ENCODE measurements at places on chromosomes 1 and 21.

DNA sequence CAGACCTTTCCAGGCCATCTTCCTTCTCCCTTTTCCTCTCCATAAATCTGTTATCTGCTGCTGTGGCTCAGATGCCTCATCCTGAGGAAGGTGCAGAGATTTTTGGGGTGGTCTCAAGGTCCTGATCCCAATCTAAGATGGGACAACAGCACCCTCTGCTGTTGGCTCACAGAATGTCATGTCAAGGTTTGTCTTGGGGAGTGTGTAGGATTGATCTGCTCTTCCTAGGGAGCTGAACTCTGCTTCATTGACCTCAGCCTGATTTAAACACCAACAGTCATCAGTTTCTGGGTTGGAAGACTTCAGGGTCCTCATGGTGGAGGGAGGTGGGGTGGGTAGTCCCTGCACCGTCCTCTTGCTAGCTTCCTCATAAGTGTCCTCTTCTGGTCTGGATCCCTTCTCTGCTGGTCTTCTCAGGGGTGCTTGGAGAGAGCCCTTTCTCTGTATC is 62.8 kb upstream of the LAX1 start:
- peak; percentile 49 for DNase-seq

- no peak for DNase-seq
These were observed 2.7 kb upstream of the OLIG2 start for GRCh38 chr21:33022828-33023573.

DNA sequence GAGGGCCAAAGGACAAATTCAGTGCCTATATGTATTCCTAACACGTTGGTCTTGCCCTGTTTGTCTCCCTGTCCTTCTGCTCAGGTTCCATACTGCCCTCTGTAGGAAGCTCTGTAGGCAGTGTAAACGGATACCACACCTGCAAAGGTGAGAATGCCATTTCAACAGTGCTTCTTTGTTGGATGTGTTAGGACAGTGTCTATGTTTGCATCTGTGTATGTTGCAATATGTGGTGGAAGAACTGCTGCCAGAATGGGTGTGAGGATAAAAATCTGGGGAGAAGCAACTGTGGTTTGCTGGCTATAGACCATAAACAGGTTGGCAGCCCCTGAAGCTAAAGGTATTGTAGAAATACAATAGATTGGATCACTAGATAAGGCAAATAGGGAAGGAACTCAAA is 113.1 kb upstream of the BMP8A start:
- no peak for DNase-seq

- no peak for DNase-seq
These were observed 14.5 kb downstream of the SLC6A17 start for GRCh38 chr1:110164725-110165350.

DNA sequence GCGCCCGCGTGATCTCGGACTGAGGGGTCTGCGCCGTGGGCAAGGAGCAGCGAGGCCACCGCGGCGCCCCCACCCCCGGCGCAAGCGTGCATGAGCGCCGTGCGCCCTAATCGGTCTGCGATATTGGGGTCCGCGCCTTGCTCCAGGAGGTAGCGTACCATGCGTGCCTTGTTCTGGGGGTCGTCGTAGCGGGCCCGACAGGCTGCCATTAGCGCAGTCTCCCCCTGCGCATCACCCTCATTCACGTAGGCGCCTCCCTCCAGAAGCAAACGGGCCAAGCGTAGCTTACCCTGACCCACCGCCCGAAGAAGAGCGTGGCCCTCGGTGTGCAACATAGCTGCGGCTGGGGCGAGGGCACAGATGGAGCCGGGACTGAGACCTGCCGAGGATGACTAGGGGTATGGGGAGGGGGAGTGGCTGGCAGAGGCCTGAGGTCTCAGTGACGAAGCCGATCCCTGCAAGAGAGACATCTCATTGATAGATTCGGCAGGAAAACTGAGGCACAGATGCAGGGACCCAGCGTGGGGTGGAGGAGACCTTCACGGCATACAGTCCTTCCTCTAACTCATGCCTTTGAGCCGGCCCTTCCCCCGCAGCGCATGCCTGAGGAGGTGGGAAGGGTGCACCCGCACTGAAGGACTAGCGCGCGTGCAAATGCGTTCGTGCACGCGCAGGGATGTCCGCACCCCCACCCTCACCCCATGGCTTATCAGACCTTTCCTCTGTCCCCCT is 2.8 kb downstream of the ANKRD34A start:
- peak; percentile 5 for DNase-seq

DNA sequence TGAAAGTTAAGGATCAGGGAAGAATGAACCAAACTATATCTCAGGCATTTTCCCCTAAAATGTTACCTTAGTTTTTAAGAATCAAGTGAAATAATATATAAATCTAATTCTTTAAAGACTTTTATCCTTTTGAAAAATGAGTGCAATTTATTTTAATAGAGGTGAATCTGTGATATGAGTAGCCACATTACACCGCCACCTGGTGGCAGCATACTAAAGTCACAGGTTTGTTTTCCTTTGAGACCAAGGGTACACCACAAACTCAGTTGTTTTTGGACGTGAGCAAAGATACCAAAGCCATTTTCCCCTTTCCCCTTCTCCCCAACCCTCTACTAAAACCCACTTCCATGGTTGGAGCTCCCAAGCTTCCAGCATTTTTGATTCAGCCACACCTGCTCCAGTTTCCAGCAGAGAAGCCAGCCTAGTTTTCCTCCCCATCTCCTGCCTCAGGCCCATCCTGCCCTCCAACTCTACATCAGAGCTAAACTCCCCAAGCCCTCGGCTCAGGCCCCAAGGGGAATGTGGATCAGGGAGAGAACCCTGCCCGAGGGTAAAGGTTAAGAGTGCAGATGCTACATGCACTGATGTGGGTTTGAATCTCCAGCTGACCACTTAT is 22.9 kb upstream of the LDLRAP1 start:
- peak; percentile 56 for DNase-seq

DNA sequence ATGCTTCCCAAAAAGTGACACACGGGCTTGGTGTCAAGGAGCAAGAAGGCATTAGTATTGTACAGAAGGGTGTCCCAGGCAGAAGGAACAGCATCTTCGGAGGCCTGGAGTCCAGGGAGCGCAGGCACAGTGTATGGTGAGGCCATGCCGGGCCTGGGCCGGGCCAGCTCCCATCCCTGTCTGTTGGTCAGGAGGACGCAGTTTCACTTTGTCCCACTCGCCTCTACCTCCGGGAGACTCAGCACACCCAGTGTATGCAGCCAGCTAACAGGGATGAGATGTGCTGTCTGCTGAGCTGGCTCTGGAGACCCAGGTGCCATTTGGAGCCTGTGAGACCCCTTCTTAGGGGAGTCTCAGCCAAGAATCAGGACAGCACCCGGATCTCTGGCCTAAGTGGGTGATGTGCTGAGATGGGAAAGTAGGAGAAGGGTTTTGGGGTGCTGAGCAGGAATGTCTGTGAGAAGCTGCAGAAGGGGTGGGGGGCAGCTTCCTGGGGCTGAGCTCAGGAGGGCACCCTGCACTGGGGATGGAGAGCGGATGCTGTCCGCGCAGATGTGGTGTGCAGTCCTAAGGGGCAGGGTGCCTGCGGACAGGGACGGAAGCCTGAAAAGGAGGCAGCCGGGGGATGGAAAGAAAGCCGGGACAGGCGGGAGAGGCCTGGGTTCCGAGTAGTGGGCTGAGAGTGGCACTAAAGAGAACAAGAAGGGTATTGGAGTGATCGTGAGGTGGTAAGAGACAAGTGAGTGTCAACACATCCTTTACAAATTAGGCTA is 25.7 kb downstream of the DMRTB1 start:
- no peak for DNase-seq

GRCh38 chr1:36572906-36573305 is 90.2 kb upstream of the CSF3R start:
- DNase-seq, result no peak

- DNase-seq, result no peak
These were observed 44.9 kb downstream of the GFI1 start for GRCh38 chr1:92441697-92442342.

DNA sequence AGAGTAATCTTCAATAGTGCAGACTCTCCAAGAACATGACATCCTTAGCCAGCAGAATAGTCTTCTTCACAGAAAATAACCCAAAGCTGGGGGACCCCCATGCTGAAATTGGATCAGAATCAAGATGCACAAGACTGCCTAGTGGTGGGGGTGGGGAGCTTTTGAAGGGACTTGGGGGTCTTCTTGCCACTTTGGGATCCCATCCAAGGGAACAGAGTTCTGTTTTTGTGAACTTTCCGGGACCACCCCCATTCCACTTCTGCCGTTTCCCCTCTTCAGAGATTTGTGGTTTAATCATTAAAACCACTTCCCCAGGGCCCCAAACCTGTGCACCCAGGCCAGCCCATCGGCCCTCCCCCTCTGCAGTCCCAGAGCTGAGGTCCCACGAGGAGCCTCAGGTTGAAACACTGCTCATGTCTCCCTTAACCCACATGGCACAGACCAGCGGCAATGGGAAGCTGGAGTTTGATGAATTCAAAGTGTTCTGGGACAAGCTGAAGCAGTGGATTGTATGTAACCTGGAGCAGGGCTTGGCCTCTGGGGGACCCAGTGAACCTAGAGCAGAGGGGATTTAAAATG is 44.9 kb downstream of the CAPN9 start:
- no peak for DNase-seq

DNA sequence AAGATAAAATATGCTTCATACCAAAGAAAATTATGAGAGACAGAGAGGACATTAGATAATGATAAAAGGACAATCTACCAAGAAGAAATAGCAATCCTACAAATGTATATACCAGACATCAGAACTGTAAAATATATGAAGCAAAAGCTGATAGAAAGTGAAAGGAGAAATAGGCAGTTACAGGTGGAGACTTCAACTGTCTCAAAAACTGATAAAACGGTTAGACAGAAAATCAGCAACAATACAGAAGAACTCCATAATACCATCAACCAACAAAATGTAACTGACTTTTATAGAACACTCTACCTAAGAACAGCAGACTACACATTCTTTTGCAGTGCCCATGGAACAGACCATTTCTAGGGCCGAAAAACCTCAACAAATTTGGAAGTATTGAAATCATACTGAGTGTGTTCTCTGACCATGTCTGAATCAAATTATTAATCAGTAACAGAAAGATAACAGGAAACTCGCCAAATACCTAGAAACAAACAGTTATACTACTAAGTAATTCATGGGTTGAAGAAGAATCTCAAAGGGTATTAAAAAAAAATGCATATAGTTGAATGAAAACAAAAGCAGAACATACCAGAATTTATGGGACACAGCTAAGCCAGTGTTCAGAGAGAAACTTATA is 132.1 kb downstream of the RPS6KC1 start:
- no peak for DNase-seq

- DNase-seq, result no peak
These were observed 10.1 kb downstream of the VANGL2 start for GRCh38 chr1:160410406-160411005.

GRCh38 chr1:244324176-244324883 is 127.4 kb downstream of the ADSS2 start:
- DNase-seq, result peak; percentile 27

DNA sequence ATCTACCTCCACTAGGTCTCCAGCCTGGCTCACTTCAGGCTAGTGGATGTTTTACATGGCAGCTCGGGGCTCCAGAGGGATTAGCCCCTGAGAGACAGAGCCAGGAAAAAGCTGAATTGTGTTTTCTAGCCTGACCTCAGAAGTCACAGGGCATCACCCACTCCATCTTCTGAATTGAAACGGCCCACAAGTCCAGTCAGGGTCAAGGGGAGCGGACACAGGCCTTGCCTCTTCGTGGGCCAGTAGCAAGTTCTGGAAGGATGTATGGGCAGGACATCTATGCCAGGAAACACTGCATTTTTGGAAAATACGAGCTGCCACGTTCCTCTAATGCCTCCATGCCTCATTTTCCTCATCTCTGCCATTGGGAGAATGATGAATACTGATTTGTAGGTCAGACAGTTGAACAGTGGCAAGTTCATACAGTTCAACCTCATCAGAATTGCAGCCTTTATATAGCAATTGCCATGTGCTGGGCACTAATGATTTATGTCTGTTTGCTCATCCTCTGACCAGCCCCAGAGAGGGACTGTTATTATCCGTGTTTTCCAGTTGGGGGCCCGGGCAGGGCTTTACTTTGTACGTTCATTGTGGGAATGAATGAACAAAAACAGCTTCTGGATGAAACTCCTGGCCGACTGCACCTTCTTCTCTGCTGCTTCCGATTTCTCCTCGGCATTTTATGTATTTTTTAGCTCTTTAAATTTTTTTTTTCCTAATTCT is 23.2 kb upstream of the PCBP3 start:
- no peak for DNase-seq

DNA sequence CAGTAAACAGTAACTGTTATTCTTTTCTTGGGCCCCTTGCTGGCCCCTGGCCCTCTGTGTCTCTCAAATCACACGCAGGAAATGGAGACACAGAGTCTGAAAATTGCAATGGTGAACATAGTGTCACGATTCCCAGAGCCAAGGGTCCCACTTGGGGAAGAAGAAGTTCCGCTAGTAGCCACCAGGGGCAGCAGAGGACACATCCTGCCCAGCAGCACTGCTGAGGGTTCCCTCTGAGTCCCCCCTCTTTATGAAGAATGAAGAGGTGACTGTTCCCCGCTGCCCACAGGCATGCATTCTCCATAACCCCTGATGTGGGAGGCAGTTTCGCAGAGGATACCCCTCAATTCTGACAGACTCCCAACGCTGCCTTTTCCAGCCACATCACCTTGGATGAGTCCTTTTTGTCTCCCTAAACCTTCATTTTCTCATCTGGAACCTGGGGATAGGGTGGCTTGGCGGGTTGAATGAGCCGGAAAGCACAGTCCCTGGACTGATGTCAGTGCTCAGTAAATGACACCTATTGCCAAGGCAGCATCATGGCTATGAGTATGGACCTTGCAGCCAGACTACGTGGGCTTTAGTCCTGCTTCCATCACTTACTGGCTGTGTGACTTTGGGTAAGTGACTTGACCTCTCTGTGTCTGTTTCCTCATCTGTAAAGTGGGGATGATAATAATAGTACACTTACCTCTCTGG is 238.0 kb upstream of the TMEM51 start:
- peak; percentile 43 for DNase-seq

GRCh38 chr1:10941891-10942541 is 70.4 kb upstream of the TARDBP start:
- DNase-seq, result peak; percentile 46

GRCh38 chr1:87678266-87678665 is 349.6 kb downstream of the LMO4 start:
- no peak for DNase-seq

- DNase-seq, result no peak
These were observed 107.4 kb upstream of the SERBP1 start for GRCh38 chr1:67537667-67538018.

- DNase-seq, result no peak
These were observed 1.7 kb upstream of the C2CD2 start for GRCh38 chr21:41955516-41955915.

DNA sequence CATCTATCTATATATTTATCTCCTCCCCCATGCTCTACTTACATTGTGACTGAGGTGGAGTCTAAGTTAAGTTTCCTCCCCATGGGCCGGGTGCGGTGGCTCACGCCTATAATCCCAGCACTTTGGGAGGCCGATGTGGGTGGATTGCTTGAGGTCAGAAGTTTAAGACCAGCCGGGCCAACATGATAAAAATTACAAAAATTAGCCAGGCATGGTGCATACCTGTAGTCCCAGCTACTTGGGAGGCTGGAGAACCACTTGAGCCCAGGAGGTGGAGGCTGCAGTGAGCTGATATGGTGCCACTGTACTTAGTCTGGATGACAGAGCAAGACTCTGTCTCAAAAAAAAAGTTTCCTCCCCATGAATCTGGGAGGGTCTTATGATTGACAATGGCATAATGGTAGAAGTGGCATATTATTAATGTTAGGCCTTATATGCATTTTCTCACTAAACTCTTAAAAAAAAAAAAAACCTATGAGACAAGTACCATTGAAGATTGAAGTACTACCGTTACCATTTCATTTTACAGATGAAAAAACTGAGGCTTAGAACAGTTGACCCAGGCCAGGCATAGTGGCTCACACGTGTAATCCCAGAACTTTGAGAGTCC is 11.2 kb downstream of the F11R start:
- no peak for DNase-seq

- peak; percentile 98 for DNase-seq
These were observed 98.1 kb downstream of the ADSS2 start for GRCh38 chr1:244353551-244354091.

All from inflammatory macrophage (primary cell).